ENCODE measurements at places on chromosomes 1 and 21. TPM values are rescaled to one million over a fixed set of nuclear protein-coding genes. Genes with fewer than 3 reads are reported as not detected.

The CR1L gene
- 0.78 TPM for polyA plus RNA-seq

The RUNX3 gene
- 0.38 TPM for polyA plus RNA-seq

The MAB21L3 gene
- polyA plus RNA-seq = 0.73 TPM

The PAPPA2 gene
- 46.0 TPM for polyA plus RNA-seq

The HTR6 gene
- 2.7 TPM for polyA plus RNA-seq

The CBR3 gene
- 1.4 TPM for polyA plus RNA-seq

All from renal pelvis (tissue), 12 donors.